HuH-7 (cell line): ENCODE measurements at places on chromosomes 3 and 15.

DNA sequence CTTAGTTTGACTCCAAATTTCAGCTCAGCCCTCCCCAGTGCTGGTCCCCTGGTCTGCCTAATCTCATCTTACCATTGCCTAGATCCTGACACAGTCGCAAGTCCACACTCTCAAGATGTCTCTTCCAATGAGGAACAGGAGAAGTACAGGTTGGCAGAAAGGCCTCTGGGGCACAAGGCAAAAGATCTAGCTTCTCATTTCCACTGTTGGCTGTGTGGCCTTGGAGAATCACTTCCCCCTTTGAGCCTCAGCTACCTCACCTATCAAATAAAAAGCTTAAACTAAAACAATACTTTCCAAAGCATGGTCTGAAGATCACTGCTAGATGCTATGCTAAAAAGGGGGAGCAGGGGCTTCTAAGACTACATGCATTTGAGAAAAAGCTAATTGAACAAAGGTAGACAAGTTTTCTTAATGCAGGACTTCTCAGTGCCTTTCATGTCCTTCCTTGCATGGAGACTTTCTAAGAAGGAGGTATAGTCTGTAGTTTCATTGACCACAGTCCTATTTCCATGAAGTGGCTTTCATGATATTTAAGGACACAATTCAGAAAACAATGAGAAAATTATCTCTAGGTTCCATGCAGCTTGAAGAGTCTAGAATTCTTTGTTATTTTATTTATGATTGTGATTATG lies 118.0 kb upstream of the RAD18 start:
- no peak for DNase-seq

DNA sequence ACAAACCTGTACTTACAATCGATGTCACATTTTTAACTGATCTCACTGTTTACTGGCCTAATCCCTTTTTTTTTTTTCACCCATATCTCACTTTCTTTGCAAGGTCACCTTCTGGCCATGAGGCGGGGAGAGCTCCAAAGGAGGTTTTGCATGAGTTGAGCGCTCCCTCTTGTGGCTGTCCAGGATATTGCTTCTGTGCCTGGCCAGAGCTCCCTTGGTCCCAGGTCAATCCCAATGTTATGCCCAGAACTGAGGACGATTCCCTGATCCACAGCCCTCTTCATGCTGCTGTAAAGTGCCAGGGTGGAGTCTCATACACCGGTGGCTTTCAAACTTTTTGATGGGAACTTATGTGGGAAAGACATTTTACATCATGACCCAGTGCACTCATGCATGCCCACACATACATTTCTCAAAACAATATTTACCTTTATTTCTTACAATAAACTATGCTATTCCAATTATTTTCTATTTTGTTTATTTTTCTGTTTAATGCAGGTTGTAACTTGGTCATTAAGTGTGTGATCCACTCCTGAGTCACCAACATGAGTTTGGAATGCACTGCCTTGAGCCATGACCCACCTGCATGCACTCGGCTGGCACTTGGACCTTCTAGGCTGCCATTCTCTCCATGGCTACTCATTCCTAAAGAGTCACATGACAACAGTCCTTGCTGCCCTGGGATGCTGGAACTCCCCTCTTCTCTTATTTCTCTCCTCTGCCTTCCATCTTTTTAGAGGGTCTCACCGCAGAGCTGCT lies 9.6 kb upstream of the SST start:
- peak; percentile 76 for DNase-seq

DNA sequence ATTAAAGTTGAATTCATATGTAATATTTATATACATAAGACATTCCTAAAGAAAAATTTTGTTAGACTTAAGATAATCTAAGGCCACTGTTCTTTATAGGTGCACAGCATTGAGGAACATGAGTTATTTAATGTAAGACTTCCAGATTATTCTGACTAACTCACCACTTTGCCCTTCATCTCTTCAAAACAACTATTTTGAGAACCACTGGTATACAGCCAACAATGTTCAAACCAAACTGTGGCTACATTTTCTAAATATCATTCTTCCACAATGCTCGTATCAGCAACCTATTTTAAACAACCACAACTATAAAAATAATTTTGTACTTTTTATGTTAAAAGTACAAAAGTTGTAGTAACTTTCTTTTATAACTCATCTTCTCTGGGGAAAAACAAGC lies 199.8 kb upstream of the ALCAM start:
- no peak for DNase-seq

- DNase-seq = no peak
Measured at GRCh38 chr3:133884054-133884886, 11.4 kb downstream of the RAB6B start.

DNA sequence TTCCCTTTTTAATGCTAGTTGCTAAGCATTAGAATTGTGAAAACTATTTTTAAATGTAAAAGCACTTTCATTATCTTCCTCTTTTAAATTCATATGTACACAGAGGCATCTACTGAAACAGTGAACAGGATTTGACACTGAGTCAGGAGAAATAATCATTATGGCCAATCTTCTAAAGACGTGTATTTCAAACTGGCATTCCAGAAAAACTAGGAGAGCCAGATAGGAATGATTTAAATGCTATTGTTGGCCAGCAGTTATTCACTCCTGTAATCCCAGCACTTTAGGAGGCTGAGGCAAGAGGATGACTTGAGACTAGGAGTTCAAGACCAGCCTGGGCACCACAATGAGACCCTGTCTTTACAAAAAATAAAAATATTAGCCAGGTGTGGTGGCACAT lies 67.6 kb upstream of the RAP2B start:
- no peak for DNase-seq

DNA sequence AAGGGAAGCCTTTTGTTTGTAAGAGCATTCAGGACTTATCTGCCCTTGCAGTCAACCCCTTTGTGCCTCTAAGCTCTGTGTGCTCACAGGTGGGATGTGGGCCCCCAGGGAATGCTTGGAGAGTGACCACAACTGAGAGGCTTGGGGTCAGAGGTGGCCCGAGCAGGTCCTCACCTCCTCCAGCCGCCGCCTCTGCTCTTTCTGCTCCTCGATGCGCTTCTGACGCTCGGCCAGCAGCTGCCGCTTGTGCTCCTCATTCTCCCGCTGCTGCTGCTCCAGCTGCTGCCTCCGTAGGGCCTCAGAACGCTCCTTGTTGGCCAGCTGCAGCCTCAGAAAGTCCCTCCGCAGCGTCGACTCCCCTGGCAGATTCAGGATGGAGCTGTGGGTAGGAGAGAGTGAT lies 130.8 kb upstream of the SLC2A2 start:
- no peak for DNase-seq

DNA sequence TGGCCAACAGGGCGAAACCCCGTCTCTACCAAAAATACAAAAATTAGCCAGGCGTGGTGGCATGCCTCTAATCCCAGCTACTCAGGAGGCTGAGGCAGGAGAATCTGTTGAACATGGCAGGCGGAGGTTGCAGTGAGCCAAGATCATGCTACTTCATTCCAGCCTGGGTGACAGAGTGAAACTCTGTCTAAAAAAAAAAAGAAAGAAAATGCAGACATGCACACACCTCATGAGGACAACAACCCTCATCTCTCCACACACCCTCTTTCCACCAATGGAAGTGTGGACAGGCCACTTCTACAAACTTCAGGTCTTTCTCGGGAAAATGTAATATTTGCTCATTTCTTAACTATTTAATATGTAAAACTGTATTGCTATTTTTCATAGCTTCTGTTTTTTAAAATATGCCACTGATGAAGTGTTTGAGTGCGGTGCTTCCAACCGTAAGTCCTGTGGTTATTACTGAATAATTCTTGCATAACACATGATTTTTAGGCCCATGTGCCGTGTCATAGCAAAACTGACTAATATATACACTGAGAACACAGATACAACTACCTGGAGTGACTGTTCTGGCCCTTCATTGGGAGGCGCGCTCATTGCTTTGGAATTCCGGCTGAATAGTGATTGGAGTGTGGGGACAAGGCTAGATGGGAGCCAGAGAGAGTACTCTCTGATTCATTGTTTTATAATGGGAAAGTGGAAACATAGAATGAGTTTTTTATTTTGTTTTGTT lies 23.1 kb downstream of the LRRC31 start:
- no peak for DNase-seq

DNA sequence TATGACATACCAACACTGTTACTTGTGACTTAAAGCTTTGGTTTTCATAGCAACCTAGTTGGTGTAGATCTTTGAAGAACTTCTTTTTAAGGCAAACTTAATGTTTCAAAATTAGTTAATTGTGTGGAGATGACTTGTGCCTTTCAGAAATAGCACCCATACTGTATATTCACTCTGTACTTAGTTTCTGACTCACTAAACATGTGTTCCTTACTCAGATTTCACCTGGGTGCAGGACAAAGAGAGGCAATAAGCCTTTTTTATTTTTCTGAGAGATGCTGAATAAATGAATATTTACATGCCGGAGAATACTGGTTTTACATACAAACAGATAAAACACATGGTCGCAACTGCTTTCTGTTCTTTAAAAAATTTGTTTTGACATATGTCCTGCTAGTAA lies 44.8 kb downstream of the SLC25A26 start:
- no peak for DNase-seq

DNA sequence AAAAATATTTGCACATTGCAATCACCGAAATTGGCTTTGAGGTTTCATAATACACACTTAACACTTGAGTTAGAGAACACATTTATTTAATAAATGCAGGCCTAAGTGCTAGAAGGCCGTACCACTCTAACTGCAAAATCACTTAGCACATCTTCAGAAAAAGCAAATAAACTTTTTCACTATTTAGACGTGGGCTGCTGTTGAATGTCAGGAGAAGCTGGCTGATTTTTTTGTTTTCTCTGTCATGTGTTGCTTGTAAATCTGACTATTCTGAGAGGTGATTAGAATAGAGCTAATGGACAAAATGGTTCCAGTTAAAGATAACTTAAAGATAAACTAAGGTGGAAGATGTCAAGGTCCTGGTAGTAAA lies 265.1 kb downstream of the FOXP1 start:
- no peak for DNase-seq

DNA sequence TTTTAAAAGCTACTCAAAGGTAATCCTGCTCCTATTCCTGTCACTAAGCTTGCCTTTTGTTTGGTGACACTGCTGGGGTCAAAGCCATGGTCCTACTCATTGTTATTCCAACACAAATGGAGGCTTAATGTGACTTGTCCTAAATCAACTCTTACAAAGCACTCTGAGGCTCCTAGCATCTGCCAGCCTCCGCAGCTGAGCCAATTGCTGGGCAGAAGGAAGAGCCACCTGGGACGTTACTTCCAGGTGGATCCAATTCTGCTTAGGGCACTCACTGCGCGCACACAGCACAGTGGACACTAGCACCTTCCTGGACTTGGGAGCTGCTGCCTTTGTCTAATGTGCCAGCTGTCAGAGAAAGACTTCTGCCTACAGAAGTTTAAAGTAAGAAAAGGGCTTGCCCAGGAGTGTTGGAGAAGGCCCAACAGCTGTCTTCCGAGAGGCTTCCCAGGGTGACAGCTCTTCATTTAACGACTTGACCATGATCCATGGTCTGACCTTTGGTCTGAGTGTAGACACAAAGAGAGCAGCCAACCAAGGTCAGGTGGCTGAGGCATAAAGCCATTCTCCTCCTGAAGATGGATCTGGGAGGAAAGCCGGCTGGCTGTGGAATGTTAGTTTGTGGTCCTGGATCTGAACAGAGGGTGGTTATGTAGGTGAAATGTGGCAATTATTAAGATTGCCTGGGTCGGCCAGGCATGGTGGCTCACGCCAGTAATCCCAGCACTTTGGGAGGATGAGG lies 102.2 kb downstream of the AQP9 start:
- no peak for DNase-seq

GRCh38 chr3:5197470-5198312 lies 10.2 kb downstream of the EDEM1 start:
- no peak for DNase-seq

GRCh38 chr3:128878556-128879124 lies 780 bp upstream of the ACAD9 start:
- peak; percentile 32 for DNase-seq

GRCh38 chr3:134838599-134838998 lies 43.5 kb downstream of the EPHB1 start:
- no peak for DNase-seq

DNA sequence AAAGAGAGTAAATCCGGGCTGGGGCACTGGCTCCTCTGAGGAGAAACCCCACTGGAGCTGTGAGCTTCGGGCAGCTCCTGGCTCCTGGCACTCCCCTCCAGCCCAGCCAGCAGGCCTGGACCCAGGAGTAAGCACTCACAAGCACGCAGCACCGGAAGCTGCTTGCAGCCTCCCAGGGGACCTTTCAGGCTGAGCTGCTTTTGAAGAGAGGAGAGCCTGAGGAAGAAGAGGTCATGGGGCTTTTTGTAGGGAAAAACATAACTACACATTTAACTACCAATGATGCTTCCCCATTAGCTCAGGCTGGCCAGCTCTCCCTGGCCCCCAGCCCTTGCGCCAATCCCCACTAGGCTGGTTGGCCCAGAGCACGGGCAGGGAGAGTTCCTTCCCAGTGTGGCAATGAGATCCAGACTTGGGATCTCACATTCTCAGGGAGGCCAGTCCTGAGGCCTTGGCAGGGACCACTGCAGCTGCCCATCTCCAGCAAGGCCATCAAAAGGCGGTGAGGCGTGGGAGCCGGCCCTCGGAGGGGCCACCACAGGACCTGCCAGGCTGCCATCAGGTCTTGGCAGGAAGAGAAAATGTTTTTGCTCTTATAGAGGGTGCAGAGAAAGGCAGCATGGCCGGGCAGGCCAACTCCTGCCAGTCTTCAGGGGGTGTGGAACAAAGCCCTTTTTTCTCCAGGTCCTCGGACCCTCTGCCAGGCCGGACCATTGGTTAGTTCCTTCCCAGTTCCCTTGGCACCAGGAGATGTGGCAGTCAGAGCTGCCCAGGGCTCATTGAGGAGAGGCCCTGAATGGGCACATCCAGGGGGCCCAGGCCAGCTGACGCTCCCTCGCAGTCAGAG lies 41.5 kb upstream of the MFGE8 start:
- no peak for DNase-seq

GRCh38 chr15:79724312-79724711 lies 172.5 kb downstream of the MTHFS start:
- no peak for DNase-seq

- no peak for DNase-seq
Measured at GRCh38 chr3:30222441-30222840, 384.0 kb upstream of the TGFBR2 start.

GRCh38 chr15:85554852-85555521 lies 174.6 kb downstream of the AKAP13 start:
- DNase-seq = no peak

- no peak for DNase-seq
Measured at GRCh38 chr15:70775160-70775559, 11.8 kb upstream of the UACA start.

- DNase-seq = no peak
Measured at GRCh38 chr3:13161021-13161759, 88.0 kb upstream of the IQSEC1 start.

GRCh38 chr15:29890336-29891095 lies 68.2 kb upstream of the TJP1 start:
- no peak for DNase-seq
